NCI-H2081 treated with DMSO at 0.1 percent for 48 hours (cell line): ENCODE measurements at places on chromosomes 12 and 14.

GRCh38 chr14:20612403-20612802 lies 21.2 kb upstream of the RNASE12 start:
- no peak for DNase-seq

DNA sequence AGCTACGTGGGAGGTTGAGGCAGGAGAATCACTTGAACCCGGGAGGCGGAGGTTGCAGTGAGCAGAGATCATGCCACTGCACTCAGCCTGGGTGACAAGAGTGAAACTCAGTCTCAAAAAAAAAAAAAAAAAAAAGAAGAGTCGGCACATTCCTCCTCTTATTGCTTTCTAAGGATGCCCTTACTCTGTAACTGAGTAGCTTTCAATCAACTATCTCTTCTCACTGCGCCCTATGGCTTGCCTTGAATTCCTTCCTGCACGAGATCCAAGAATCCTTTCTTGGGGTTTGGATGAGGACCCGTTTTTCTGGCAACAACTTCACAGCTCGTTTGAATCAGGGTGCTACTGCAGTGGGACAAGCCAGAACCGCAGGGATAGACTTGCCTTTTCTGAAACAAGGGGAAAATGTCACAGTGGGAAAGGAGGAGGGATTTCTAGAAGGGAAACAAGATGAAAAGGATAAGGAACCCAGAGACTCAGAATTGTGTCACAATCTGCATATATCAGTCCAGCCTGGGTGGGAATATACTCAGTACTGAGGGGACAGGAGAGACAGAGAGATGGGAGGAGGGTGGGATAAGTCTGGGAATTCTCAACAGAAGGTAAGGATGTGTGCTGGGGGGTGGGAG lies 16.1 kb upstream of the RND1 start:
- DNase-seq: no peak

- DNase-seq: no peak
Measured at GRCh38 chr12:102960766-102961465, 3.4 kb downstream of the ASCL1 start.

GRCh38 chr12:49580572-49581535 lies 12.9 kb upstream of the MCRS1 start:
- peak; percentile 1 for DNase-seq

GRCh38 chr12:79162147-79162772 lies 297.7 kb downstream of the SYT1 start:
- no peak for DNase-seq

- no peak for DNase-seq
Measured at GRCh38 chr14:74841230-74842207, 34.4 kb downstream of the PROX2 start.

DNA sequence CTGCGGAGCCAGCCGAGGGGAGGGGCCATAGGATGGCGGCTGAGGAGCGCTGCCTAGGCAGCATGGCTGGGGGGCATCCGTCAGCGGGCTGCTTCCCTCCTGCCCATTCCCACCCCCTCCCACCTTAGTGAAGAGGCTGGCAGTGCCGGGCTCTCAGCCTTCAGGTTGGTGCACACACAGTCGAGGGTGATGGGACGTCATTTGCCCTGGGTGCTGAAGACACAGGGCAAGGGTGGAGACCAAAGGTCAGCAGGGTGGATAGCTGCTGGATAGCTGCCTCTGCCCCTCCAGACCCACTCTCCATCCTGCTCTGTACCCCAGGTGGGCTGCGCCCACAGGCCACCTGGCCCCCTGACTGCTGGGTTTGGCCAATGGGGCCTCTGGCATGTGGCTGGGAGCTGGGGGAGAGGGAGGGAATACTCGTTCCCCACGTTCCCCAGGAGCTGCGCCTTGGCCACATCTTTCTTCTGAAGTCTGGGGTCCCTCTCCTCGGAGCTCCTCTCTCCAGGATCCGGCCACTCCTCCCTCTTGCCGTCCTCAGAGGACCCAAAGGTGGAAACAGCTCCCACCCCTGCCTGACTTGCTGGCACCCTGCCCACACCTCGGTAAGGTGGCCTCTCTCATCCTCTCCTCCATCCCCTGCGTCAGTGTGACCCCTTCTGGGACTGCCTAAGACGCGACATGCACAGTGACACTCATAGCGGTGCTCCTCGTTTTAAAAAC lies 11.2 kb upstream of the CDC42BPB start:
- no peak for DNase-seq

DNA sequence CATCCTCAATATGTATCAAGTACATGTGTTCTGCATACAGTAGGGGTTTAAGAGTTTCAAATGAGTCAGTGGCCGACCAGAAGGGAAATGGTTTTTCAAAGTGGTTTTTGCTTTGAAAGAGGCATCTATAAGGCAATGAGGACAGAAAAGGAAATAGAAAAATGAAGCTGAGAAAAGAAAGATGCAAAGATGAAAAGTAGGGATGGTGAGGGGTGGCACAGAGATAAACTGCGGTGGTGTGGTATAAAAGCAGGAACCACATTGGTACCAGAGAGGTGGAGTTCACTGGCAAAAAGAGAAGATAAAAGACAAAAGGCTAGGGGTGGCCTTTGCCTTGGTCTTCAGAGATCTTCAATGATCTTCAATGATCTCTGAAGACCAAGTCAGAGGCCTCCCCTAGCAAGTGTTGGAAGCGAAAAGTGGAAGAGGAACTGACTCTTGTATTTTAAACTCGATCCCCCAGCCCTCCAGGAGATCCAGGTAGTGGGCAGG lies 144.0 kb upstream of the KRR1 start:
- DNase-seq: no peak

- no peak for DNase-seq
Measured at GRCh38 chr12:67920413-67920812, 68.8 kb upstream of the IFNG-AS1 start.

DNA sequence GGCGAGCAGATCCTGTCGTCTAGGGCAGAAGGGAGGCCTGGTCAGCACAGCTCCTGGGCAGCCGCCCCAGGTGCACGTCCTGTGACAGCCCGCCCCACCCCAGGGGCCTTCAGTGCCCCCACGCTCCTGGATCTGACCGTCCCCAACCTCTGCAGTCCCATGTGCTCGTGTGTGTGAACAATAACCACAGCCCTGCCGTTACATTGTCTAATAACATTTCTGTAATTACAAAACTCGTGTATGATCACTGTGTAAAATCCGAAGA lies 39.8 kb downstream of the CHGA start:
- no peak for DNase-seq

DNA sequence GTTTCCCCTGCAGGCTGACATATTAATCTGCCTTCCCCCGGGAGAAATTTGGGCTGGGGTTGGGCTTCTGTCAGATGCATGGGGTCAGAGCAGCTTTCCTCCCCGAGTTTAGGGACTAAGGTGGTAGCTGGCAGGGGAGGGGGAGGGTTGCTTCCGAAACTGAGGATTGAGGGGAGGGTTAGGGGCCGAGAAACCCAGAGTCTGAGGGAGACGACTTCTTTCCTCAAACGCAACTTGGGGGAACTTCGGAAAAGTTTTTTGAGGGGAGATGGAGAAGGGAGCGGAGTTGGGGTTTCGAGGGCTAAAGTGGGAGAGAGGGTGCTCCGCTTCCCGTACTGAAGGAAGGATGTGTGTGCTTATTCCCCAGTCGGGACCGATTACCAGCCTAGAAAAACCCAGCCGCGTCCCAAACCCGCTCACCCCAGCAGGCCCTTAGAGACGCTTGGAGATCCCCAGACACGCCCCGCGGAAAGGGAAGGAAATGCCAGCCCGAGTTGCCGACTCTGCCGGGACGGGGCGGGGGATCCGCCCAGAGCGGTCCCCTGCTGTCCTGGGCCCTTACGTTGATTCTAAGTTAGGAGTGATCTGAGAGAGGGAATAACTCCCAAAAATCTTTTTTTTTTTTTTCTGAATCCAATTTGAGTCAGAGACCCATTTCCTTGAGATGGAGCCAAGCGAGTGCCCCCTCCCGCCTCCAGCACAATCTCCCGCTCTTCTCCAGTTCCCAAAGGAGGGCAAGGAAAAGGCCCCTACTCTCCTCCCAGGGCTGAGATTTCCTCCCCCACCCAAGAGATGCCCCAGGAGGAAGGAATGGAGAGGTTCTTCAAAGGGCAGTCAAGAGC lies 61.9 kb downstream of the SMUG1 start:
- DNase-seq: no peak

DNA sequence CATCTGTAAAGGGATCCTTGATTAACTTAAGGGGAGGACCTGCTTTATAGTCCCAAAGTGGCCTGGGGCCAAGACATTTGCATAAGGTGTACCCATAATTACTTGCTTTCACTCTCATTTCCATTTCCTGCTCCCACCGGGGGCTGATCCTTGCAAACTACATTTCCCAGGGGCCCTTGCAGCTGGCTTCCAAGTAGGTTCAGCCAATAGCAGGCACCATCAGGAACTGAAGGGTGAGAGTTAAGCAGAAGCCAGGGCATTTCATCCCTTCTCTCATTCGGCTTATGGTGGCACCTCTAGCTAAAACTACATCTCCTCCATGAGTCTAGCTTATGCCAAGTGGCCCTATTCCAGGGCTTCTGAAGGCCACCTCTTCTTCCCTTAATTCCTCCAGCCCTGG lies 88.8 kb downstream of the CCDC60 start:
- no peak for DNase-seq

- DNase-seq: no peak
Measured at GRCh38 chr12:125381373-125381772, 316.1 kb downstream of the AACS start.

GRCh38 chr14:47555333-47555732 lies 120.1 kb downstream of the MDGA2 start:
- no peak for DNase-seq

- no peak for DNase-seq
Measured at GRCh38 chr14:95237958-95238340, 80.6 kb upstream of the DICER1 start.

GRCh38 chr12:79454338-79454843 lies 236.4 kb downstream of the PAWR start:
- no peak for DNase-seq

GRCh38 chr12:130929363-130929762 lies 24.3 kb upstream of the ADGRD1 start:
- DNase-seq: no peak

GRCh38 chr12:9725213-9725870 lies 7.6 kb downstream of the CLECL1 start:
- no peak for DNase-seq

DNA sequence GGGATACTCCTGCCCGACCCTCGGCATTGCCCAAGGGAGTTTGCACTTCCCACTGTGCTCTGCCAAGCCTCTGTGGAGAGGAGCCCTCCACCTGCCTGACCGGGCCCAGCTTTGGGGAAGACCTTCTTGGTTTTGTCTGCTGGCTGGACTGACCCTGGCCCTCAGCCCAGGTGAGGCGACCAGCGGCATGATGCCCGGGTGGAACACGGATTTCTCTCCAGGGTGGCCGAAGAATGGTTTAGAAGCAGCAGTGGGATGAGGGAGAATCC lies 15.6 kb downstream of the ZBTB42 start:
- no peak for DNase-seq

DNA sequence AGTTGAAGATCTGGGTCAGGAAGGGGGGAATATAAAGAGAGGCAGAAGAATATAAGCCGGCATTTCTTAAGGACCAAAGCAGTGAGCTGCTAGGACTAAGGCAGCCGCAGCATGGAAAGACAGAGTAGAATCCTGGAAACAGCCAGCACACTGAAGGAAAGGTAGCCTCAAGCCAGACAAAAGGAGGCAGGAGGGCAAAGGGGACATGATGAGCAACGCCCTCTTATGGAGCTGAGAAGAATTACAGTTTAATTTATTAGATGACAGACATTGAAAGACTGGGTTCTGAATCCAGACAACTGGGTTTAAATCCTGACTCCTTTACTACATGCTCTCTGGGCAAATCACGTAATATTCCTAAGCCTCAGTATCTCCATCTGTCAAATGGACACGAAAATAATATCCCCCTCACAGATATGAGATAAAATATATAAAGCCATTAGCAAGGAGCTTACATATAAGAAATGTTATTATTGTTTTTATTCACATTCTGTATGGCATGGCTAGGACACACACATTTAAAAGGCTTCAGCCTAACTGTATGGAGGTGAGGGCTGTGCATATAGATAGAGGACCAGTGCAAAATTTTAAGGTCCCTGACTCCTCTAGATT lies 8.1 kb upstream of the PCED1B start:
- DNase-seq: no peak

DNA sequence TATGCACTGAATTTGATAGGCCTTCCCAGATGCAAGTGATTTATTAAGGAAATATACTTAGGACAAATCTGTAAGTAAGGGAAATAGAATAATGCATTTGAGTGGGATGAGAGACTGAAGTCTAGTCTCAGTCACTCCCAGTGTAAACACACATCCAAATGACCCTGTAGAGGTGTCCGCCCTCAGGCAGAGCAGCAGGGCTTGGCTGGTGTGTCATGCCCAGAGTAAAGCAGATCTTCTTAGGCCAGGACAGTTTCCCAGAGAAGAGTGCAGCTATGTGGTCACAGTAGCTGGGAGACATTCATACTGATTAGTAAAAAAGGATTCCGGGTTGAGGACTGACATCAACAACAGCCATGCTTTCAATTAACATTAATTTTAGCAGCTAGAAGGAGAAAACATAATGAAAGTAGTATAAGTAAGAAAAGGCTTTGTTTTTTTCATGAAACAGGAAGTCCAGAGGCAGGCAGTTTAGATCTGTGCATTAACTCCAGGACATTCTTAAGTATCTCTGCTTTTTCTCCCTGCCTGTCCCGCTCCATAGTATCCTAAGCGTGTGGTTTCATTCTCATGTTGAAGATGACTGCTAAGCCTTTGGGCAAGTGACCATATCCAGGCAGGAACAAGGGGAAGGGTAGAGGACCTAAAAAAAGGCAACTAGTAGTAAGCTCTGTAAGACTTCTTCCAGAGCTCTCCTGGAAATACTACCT lies 35.7 kb downstream of the CNTN1 start:
- DNase-seq: no peak

- DNase-seq: no peak
Measured at GRCh38 chr14:95524706-95525512, 8.5 kb upstream of the SYNE3 start.

DNA sequence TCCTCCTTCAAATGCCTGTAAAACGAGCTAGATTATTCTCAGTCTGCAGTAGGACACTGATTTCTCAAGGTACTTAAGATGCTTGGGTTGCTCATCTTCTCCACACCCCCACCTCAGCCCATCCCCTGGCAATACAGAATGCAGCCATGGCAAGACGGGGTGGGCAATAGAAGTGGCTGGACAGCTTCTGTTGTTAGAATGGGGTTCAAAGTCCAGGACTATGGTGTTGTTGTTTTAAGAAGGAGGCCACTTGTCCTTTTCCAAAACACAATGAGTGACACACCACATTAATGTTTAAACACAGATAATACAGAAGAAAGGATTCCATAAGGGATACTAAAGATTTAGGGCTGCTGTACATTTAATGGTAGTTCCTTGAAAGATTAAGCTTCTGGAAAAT lies 188.9 kb upstream of the BCL2L14 start:
- DNase-seq: no peak

DNA sequence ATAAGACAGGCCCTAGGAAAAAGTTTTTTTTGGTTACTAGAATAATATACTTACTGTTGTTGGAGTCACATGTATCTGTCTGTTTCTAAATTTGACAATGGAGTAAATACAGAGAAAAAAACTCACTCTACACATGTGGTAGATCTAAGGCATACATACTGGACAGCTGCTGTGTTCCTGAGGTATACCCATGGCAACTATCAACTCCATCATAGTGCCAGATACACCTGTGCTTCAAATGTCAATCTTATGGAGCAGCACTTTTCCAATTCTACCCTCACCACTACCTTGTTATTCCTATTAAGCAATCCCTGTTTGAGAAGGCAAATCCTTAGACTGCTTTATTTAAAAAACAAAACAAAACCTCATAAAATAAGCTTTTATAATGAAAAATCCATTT lies 3.3 kb downstream of the ZCRB1 start:
- DNase-seq: no peak

- no peak for DNase-seq
Measured at GRCh38 chr12:59088673-59089072, 168.4 kb upstream of the LRIG3 start.
